ENCODE measurements at places on chromosomes 7 and 10.

- no peak for DNase-seq
These were observed 31.9 kb downstream of the LDB3 start for GRCh38 chr10:86699991-86700840.

- DNase-seq, result no peak
These were observed 12.7 kb downstream of the ACADSB start for GRCh38 chr10:123021517-123021916.

DNA sequence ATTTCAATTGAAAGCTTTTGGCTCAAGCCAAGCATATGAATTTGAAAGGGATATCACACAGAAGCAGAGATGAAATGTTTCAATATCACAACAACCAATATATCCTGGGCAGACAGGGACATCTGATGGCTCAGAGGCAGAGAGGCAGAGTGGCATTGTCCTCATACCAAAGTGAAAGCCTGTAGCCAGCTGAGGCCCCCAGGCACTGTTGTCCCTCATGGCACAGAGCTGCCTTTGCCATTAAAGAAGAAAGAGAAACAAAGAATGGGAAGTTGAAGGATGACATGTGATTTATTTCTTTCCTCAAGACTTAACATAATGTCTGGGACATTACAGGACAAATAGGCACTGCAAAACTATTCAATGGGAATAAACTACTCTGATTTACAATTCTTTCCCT is 504.3 kb upstream of the PCDH15 start:
- no peak for DNase-seq

- DNase-seq, result no peak
These were observed 3.0 kb downstream of the DOCK1 start for GRCh38 chr10:126908225-126908624.

GRCh38 chr10:63388421-63389031 is 77.3 kb downstream of the JMJD1C start:
- no peak for DNase-seq

DNA sequence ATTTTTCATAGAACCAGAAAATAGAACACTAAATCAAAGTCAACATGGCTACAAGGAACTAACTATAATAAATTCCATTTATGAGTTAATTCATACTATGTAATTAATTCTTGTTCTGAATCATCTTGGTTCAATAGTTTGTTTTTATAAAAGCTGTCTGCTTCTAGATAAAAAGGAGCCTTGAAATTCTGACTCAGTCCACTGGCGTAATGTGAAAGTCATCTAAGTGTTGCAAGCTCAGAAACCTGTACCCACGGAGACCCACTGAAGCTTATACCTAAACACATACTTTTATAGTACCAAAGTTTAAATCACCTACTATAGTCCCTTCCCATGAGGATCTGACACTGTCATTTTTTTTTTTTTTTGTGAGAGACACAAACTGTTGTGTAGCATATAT is 489.4 kb downstream of the SEMA3D start:
- DNase-seq, result no peak

DNA sequence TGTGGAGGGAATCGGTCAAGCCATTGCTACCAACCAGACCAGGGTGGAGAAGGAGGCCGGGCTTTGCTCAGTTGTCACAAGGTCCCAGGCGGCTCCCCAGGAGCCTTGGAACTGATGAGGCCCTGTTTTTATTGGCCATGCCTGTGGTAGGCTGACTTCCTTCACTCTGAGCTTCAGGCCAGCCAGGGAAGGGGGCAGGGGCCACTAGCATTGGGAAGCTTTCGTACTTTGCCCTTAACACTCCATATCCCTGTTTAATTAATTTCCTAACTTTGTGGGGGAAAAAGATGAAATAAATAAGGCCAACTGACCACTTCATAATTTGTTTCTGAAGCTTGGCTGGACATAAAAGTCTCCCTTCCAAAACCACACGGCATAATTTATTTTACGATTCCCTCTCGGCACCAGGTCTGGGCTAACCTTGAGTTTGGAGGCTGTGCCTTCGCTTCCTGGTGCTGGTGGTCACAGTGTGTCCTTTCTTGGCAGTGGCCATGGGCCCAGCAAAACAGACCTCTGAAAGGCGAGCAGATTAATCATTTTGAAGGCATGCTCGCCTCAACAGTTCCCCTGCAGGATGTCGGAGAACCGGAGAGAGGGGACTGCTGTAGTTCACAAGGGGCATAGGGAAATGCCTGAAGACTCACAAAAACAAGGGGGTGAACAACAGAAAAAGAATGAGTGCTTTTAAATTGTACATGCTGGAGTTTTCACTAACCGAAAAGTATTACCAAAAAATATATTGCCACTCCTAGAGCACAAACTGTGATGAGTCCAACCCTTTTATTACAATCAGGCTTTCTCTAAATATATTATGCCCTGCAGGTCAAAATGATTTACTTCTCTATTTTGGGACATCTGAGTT is 966.0 kb downstream of the LRMDA start:
- DNase-seq, result no peak

- no peak for DNase-seq
These were observed 8.1 kb upstream of the CUZD1 start for GRCh38 chr10:122853665-122854313.

- DNase-seq, result no peak
These were observed 94.4 kb upstream of the SEMA3C start for GRCh38 chr7:81013083-81013817.

GRCh38 chr7:155766966-155767916 is 45.0 kb downstream of the SHH start:
- no peak for DNase-seq

GRCh38 chr10:119976421-119976820 is 83.9 kb downstream of the SEC23IP start:
- DNase-seq, result no peak

DNA sequence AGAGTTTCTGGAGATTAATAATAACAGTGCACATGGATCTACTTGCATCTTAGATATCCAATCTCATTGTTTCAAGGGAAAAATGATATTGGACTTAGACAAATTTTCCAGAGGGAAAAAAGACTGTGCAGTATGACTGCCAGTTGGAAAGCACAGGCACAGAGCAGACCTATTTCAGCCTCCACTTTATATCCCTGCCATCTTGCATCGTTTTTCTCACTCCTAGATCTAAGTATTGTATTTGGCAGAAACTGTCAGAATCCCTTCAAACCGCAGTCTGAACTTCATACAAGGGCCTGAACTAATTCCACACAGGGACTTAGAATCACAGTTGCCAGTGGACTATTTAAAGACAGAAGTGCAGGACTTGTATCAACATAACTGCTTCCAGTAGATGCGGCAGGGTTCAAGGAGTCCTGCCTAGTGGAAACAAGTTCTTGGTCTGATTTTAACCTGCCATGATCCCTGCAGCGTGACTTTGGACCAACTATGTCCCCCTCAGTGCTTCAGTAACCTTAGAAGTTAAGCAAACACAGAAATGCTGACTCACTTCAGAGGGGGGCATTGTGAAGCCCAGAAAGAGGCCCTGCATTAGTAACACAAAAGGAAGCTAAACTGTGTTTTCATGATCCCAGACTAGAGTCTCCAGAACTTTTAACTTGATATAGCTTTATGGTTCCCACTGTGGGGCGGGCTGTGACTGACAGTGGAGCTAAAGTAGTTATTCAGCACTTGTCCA is 95.7 kb upstream of the PALS2 start:
- no peak for DNase-seq

- no peak for DNase-seq
These were observed 24.0 kb downstream of the HYCC1 start for GRCh38 chr7:22989643-22990587.

- DNase-seq, result no peak
These were observed 59.9 kb downstream of the MKX start for GRCh38 chr10:27685681-27686080.

- DNase-seq, result no peak
These were observed 114.7 kb upstream of the FAM171A1 start for GRCh38 chr10:15485684-15486316.

DNA sequence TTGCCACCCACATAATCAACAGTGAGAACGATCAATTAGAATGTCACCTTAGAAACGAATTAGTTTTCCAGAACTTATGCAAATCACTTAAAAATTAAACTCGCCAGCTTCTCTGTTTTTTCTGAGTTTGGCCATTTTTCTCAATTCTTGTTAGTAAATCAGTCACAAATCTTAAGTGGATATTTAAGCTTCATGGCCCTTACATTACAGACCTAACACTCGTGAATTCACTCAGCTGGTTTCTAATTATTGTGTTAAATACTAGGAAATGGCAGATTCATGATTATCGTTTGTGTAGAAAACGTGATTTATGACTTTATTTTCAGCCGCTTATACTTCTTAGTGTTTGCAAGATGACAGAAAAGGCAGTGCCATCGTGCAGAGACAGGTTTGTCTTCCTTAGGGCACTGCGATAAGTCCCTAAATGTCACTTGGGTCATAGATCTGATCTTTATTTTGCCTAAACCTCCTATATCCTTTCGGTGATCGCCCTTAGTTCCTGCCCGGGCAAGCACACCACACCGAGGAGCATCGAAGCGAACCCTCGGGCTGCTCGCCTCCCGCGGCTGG is 587 bp upstream of the CELF2 start:
- DNase-seq, result no peak

DNA sequence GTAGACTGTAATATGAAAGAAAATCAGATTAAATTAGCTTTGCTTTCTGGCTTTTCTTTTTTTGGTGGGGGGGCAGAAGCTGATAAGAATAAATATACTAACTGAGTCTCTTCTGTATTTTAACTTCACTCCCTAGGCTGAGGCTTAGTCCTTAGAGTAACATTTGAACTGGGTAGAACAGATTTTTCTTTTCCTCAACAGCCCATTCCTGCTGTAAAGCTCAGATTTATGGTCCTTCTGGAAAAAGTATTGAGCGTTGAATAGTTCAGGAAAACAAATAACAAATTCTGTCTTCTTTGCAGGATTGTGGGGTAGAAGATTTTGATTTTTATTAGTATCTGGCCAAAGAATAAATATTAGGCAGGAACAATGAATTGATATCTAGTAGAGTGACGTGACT is 17.9 kb downstream of the SGPL1 start:
- DNase-seq, result no peak

DNA sequence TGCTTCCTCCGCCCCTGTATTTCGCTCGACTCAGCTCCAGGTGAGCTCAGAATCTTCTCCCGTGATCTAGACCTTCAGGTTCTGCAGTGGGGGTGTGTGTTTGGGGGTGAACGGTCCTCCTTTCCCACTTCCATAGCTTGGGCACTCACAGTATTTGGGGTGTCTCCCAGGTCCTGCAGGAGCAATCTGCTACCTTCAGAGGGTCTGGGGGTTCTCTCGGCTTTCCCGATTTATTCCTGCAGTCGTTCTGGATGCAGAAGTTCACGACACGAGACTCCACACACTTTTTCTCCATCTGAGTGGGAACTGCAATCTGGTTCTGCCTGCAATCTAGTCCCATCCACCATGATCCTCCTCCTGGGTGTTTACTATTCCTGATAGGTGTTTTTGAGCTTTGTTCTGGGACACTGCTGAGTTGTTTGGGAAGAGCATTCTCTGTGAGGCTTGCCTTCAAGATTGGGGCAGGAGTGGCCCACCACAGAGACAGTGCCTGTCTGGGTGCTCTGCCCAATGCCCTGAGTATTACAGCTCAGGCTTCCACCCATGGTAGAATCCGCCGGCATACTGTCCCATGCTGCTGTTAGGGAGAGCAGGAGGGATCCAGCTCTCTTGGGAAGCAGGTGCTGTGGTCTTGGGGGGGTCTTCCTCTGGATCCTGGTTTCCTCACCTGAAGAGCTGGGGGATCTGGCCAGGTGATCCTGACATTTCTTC is 29.8 kb downstream of the JAKMIP3 start:
- DNase-seq, result no peak

- no peak for DNase-seq
These were observed 103.8 kb upstream of the AGR3 start for GRCh38 chr7:16985621-16986020.

- no peak for DNase-seq
These were observed 194.0 kb upstream of the PLPP4 start for GRCh38 chr10:120262857-120263547.

DNA sequence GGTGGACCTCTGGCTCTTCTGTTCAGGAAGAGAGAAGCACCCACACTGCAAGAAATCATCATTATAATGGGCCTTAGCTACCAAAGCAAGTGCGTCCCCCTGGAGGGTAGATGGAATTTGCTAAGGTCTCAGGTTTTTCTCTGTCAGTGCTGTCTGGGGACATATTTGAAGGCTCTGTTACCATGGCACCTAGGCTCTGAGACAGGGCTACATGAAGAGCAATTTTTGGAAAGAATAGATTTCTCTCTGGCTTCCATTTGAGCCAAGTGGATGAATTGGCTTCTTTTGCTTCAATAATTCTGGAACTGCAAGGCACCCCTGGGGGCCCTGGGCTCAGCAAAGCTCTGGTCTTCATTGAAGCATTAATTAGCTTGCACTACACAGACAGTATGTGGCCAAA is 349.1 kb upstream of the GALNT17 start:
- no peak for DNase-seq

GRCh38 chr10:105586451-105587098 is 945.5 kb downstream of the SORCS3 start:
- DNase-seq, result no peak

DNA sequence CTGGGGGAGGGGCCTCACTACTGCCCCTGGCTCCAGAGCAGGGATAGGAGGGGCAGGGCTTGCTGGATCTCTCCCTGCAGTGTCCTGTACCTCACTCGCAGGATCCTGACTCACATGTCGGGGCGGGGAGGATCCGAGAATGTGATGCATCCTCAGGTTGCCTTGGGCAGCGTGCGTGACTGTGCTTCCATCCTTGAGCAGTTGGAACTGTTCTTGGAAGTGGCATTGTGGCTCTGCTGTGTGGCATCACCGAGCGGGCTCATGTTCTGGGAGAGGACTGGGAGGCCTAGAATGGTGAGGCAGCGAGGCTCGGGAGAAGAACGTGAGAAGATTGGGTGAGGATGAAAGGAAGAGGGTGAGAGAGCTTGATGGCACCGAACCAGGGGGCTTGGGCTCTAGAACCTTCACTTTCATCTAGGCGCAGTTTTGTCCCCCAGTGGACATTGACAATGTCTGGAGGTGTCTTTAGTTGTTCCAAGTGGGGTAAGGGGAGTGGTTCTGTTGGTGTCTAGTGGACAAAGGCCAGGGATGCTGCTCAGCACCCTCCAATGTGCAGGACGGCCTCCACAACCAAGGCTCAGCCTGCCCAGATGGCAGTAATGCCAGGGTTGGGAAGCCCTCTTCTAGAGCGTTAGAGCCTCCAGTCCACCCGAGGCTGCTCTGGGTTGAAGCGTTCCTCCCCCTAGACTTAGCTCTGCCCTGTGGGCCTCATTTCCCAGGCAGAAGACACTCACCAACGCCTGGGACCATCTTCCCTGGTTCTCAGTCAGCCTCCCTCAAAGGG is 8.4 kb downstream of the RARRES2 start:
- DNase-seq, result no peak

GRCh38 chr7:96084881-96085553 is 236.9 kb downstream of the SLC25A13 start:
- DNase-seq, result no peak
